ENCODE measurements at places on chromosomes 3 and 15.

DNA sequence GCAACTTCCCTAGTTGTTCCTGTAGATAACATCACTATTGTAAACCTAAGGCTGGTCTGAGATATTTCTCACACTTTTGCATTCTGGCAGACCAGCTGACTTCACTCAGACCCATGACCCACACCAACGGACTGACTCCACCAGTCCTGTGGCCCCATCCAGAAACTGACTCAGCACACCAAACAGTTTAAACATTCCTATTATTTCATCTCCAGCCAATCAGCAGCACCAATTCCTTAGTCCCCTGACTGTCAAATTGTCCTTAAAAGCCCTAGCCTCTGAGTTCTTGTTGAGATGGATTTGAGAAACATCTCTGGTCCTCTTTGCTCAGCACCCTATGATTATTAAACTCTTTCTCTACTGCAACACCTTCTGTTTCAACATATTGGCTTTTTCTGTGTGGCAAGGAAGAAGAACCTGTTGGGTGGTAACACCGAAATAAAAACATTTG is 12.2 kb upstream of the IDH2 start:
- no peak for DNase-seq

DNA sequence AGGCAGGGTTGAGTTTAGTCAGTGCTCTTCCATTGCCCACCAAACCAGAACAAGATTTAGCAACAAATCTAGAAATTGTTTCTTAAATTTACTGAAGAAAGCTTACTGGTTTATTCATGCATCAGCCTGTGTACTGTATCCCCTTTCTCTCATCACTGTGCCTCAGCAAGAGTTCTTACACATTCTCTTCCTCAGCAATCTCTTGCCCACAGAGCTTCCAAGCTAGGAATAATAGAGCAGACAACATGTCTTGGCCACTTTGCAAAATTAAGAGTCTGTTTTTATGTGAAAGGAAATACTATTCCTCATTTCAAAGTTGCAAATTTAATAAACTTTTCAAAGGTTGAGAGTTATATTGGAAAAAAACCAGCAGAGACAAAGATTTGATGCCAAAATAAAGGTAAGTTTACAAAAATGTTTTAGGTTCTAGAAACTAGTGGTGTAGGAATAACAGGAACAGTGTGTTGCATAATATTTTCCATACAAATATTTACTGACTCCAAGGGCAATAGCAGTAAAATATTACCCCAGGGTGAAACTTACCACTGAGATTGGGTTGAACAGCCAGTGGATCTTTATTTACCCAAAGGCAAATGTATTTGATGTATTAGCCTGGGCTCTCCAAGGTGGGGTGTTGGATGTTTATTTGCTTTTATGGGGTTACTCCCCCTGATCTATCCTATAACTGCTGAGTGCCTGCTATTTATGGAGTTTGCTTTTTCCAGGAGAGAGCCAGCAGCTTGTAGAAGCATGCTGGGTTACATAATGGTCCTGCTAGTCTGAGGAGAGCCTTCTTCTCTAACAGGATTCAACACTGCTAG is 276.7 kb downstream of the ADAMTSL3 start:
- no peak for DNase-seq

DNA sequence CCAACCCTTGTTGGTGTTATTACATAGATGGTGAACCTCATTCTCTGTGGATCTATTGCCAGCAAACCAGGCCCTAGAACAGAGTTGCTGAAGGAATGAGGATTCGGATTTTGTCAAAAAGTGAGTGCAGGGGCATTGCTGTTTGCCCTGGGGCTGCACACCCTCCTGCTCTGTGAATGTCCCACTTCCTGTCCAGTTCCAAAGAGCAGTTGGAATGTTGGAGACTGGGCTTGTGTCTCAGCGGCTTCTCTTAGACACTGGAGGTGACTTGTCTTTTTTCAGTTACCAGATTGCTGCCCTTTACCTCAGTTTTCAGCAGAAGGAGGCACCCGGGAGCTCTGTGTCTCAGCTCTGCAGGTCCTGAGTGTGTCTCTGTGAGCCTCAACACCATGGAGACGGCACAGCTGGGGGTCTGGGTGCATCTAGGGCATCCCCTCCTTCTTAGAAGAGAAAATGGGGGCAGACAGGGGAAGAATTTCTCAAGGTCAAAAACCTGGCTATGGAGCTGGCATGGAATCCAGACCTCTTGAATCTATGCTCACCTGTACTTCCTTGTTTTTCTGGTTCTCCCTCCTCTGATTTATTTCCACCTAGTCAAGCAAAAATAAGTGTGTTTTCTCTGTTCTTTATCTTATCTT is 46.3 kb downstream of the LIMD1 start:
- DNase-seq = no peak

- no peak for DNase-seq
Measured at GRCh38 chr3:57110214-57110613, 49.8 kb downstream of the SPATA12 start.

Data from AG04449 (cell line).